Caki2 (cell line): ENCODE measurements at places on chromosomes 1 and 21.

DNA sequence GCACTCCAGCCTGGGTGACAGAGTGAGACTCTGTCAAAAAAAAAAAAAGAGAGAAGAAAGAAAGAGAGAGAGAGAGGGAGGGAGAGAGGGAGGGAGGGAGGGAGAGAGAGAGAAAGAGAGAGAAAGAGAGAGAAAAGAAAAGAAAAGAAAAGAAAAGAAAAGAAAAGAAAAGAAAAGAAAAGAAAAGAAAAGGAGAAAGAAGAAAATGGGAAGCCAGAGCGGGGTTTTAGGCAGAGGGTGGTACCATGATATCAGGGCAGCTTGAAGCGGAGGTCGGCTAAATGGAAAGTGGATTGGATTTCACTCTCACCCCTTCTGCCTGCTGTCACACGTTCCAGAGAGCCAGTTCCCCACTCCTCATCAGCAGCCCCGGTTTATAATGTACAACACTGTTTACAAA lies 1.9 kb downstream of the TMCO4 start:
- DNase-seq: no peak

GRCh38 chr1:28021064-28021463 lies 61.3 kb downstream of the XKR8 start:
- no peak for DNase-seq

- DNase-seq: no peak
Measured at GRCh38 chr1:2300851-2301606, 72.9 kb downstream of the SKI start.

- DNase-seq: no peak
Measured at GRCh38 chr1:118827636-118828035, 160.5 kb downstream of the TBX15 start.

GRCh38 chr1:51564124-51564523 lies 45.1 kb upstream of the EPS15 start:
- DNase-seq: peak; percentile 39

DNA sequence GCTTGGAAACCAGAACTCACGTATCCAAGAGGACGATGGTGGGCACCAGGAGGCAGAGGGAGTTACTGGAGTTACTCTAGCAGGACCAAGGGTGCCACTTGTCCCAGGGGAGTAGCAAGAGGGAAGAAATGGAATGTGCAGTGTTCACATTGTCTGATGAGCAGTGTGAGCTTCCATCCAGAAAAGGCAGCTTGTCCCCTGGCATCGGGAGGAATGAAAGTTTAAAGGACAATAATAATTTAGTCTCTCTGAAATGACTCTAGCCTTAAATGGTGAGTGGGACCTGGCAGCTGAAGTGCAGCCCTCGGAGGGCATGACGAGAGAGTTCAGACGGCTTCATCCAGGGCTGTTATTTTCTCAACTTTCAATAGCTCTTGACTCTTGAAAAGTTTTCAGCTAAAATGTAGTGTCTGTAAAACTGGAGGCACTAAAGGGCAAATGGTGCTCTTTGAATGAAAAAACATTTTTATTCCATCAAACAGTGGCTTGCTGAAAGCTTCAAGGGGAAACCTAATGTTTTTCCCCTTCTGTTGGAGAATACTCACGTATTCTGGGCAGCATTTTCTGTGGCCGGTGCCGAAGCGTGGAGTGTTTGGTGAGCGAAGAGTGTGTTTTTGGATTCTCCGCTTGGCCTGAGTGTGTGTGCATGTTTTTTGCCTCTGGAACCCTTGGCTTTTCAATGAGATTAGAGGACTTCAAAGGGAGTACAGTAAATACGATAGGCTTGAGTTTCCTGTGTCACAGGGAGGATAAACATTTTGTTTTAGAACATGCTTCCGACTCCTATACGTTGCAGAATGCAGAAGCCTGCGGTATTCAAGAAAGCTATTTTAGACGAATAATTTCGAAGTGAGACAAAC lies 157.3 kb downstream of the GALNT2 start:
- DNase-seq: no peak

DNA sequence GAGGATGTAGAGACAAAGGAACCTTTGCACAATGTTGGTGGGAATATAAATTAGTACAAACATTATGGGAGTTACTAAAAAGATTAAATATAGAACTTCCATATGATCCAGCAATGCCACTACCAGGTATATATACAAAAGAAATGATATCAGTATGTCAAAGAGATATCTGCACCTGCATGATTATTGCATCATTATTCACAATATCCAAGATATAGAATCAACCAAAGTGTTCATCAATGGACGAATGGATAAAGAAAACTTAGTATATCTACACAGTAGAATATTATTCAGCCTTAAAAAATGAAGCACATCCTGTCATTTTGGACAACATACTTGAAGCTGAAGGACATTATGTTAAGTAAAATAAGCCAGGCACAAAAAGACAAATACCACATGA lies 61.8 kb upstream of the USH2A start:
- DNase-seq: no peak
